ENCODE measurements at places on chromosomes 16 and 17.

- DNase-seq: no peak
Observed at GRCh38 chr16:85057948-85058347, 30.4 kb downstream of the KIAA0513 start.

- no peak for DNase-seq
Observed at GRCh38 chr16:83676086-83676485, 131.7 kb upstream of the HSBP1 start.

GRCh38 chr16:57537581-57538234, 1.3 kb upstream of the CCDC102A start:
- no peak for DNase-seq

DNA sequence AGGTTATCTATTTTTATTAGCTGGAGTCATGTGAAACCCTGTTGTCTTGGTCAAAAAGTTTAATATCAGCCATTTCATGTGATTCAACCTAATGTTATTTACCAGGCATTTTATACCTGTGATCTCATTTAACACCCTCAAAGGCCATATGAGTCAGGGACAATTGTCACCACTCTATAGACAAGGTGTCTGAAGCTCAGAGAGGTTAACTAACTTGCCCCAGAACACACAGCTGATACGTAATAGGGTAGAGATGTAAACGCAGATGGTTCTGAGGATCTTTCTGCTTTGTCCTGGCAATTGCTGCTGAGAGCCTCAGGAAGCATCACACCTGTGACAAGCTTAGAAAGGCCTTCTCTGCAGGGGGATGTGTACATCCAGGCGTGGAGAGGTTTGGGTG, 4.9 kb downstream of the CD300A start:
- no peak for DNase-seq

GRCh38 chr16:3137267-3137666, 2.4 kb downstream of the ZNF213 start:
- no peak for DNase-seq

DNA sequence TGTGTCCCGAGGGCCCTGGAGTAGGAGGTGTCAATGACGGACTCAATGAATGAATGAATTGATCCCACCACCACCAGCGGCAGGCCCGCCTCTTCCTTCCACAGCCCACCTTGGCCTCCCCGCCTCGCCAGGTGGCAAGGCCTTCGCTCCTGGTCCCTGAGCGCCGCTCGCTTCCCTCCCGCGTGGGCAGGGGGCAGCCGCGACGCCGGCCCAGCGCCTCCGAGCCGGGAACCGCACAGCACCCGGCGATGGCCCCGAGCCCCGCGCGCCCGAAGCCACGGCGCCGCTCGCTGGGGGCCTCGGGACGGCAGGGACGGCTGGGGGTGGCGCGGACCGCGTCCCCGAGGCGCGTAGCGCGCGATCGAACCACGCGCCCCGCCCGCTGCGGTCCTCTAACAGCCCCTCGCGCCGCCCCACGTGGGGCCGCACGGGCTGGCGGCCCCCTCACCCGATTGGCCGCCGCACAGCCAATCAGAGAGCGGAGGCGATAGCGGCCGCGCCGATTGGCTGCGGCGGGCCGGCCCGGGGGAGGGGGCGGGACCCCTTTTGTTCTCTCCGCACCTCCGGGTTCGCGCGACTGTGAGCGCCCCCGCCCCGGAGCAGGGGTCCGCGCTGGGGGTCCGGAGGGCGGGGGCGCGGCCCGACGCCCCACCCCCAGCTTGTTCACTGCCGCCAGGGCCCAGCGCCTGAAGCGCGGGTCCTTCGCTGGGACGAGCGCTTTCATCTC, 31.4 kb downstream of the ACTG1 start:
- peak; percentile 51 for DNase-seq

GRCh38 chr16:31464348-31464769, 5.1 kb downstream of the ARMC5 start:
- no peak for DNase-seq

- no peak for DNase-seq
Observed at GRCh38 chr16:55192734-55193133, 131.3 kb upstream of the IRX6 start.

DNA sequence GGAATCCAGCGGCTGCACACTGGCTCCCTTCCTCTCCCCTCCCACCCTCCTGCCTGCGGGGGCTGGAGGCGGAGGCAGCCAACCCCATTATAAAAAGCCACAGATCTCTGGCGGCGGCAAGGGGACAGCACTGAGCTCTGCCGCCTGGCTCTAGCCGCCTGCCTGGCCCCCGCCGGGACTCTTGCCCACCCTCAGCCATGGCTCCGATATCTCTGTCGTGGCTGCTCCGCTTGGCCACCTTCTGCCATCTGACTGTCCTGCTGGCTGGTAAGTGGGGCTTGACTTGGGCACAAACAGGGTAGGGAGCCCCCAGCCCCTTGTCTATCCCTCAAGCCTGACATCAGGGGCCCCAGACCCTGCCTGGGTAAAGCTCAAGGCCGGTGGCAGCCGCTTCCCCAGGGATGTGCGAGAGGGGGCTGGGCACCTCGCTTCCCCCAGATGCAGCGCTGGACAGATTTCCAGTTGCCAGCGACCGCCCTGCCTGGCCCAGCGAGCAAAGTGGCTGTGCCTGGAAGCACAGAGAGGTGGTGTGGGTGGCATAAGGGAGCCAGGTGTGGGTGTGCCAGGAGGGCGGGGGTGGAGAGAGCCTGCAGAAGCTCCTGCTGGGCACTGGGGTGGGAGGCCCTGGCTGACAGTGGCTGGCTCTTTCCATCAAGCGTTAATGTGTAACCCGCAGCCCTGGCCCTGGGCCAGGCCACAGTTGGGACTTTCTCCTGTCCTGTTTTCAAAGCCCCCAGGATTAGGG, at the start of gene CX3CL1:
Gene CX3CL1 (plus strand): TSS at position 119 of the 745 bp plus-strand sequence. CDS start 79 bp downstream, at position 198.
- no peak for DNase-seq

- DNase-seq: no peak
Observed at GRCh38 chr16:78437352-78437968, 338.0 kb downstream of the WWOX start.

DNA sequence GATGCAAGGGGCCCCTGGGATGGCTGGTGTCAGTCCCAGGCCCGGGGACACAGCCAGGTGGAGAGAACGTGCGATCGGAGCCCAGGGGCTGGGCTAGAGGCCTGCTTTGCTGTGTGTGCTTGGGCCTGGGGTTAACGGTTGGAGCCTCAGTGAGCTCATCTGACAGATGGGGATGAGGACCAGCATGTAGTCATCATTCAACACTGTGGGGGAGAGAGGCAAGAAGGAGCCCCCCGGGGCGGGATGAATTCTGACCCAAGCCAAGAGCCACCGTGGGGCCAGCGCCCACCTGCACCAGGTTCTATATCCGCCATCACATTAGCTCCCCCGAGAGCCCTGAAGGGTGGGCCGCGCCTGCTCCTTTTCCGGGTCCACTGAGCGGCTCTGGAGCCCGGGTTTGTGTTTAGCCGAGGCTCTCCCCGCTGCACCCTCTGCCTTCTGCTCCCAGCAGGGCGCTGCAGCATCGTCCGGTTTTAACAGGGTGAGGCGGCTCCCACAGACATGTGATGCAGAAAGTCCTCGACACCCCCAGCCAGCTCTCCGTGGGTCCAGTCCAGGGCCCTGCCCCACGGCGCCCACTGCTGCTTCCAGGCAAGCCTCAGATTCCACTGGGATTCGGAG, 365.7 kb downstream of the SEC14L1 start:
- no peak for DNase-seq

DNA sequence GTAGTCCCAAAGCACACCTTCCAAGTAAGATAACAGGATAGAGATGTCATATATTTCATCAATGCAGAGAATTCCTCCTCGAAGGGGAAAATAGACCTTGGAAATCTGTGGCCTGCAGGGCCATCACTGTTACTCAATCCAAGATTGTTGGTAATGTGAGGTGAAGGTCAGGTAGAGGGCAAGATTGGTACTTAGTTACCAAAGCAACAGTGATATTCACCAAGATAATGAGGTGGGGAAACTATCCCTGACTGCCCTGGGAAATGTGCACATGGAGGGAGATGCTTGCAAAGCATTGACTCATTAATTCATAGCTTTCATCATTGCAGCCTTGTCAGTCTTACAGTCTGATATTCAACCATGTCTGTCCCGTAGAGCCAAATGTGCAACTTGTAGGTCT, 234.1 kb upstream of the MON1B start:
- DNase-seq: no peak

GRCh38 chr17:8823279-8823678, 24.1 kb upstream of the MFSD6L start:
- no peak for DNase-seq

DNA sequence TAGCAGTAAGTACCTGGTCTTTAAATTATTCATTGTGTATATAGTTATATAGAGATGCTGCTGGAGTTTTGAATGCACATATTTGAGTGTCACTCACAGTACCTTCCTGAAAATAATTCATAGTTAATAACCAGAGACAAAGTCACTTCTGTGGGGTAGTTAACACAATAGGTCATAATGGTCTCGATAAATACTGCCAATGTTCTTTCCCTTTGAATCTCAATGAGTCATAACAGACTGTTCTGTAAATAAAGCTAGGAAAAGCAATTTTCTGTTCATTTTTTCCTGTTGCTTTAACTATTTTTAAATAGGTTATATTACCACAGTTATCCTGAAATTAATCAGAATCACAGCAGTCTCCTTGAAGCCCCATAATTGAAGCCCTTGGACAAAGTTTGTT, 87.2 kb downstream of the MAP2K4 start:
- DNase-seq: no peak

- DNase-seq: no peak
Observed at GRCh38 chr17:20133517-20133916, 124.4 kb downstream of the SPECC1 start.

GRCh38 chr17:57782062-57782490, 37.0 kb upstream of the CCDC182 start:
- no peak for DNase-seq

- DNase-seq: no peak
Observed at GRCh38 chr16:84279881-84280280, 14.8 kb upstream of the WFDC1 start.

DNA sequence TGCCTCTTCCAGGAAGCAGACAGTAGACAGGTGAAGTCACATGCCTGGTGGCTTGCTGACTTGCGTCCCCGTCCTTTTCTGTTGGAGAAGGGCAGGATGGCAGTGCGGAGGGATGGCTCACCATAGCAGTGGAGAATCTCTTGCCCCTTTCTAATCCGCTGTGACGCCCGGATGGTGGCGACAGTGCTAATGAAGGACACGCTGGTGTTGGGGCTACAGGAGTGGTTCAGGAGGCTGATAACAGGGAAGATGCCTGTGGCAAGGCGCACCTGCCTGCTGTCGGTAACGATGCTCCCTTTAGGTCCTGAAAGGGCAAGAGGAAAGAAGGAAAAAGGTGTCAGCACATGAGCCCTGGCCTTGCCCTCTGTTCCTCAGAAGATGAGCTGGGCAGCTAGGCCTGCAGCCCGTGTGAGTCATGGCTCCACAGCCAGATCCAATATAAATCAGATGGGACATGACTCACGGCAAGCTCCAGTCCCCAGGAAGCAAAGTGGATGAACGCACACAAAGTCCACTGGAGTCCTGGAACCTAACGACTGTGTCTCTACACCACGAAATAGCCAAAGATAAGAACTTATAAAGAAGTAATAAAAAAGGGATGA, 25.5 kb downstream of the SERPINF1 start:
- DNase-seq: no peak

GRCh38 chr17:50511058-50511457, 2.8 kb downstream of the MYCBPAP start:
- DNase-seq: peak; percentile 66

DNA sequence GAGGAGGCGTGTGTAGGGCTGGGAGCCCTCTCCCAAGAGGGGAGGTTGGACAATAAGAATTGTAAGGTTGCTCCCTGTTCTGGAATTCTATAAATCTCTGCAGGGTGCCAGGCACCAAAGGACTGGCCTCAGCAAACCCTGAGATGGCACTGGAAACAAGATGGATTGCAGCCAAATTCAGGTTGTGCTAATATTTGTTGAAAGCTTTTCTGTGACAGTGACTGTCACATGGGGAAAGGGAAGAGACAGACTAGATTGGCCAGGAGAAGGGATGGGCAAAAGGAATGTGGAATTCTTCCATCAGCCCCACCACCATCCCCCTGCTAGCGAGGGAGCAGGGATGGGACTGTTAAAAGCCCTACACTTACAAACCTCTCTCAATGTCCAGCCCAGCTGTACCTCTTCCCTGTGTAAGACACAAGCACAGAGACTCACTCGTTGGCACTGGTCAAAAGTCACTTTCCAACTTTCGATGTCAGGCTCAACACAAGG, 62.4 kb downstream of the SOX9 start:
- no peak for DNase-seq

GRCh38 chr17:71519285-71519684, 601.5 kb upstream of the SOX9 start:
- no peak for DNase-seq

DNA sequence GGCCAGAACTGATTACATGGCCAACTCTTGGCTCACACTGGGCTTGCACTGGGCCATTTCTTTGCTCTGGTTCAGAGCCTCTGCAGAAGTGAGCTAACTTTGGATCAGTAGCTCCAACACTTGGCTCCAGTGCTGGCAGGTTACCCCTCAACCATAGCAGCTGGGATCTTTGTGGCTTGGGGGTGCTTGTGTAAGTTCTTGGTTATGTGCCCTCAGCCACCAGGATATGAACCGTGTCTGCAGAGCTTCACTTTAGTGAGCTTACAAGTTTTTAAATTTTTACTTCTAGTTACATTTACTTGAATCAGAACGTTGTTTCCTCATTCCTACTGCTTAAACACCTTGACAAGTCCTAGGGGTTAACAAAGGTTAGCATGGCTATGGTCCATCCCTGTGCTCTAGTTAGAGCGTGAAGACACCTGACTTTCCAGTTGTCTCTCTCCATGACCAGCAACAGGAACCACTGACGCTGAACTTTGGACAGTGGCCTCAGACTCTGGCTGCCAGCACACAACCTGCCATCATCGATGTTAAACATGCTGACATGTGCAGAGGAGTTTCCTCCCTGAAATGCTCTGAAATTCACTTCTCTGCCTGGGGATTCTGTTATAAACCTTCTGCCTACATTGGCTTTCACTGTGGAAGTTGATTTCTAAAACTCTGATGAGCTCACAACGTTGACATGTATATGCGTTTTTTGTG, 4.1 kb downstream of the PDF start:
- DNase-seq: no peak

GRCh38 chr16:56420613-56421012, 4.7 kb downstream of the AMFR start:
- DNase-seq: no peak

DNA sequence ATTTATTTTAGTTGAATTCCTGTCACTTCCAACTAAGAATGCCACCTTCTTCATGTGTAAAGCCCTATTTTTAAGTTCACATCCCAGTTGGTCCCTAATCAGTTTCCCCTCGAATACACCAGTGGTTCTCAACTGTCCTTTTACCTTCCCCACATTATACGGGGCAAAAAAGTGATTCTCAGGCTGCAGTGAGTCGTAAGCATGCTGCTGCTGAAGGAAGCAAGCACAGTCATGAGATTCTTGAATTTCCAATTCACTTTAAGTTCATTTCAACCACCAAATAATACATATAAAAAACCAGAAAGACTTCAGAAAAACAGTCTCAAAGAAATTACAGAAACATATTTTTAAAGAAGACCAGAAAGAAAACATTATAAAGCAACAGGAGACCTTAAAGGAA, 47.9 kb downstream of the UBE2G1 start:
- no peak for DNase-seq

GRCh38 chr16:10824111-10824893, 5.7 kb upstream of the TVP23A start:
- no peak for DNase-seq

GRCh38 chr17:37761059-37761458, 16.2 kb upstream of the HNF1B start:
- no peak for DNase-seq
